D721Med (cell line): ENCODE measurements at places on chromosomes 11 and 22.
A peak's percentile ranks its signal among the peaks of the same experiment; 100 is the strongest.

- DNase-seq = no peak
Observed at GRCh38 chr11:78312712-78313111, 104.9 kb downstream of the GAB2 start.

DNA sequence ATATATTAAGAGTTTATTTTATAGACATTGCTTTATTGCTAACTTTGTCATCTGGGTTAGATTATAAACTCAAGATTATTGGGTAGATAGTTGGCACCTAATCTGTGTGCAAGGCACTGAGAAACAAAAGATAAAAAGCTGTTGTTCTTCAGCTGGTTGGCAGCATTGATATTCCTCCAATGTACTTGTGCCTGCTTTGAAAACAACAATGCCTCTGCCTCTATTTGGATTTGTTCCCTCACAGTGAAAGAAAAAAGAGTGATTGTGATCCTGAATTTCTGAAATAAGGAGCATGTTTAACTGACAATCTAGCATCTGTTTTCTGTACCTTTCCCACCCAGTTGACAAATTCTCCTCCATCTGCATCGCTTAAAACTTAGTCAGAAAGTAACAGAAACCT, 98.3 kb downstream of the TYR start:
- DNase-seq = no peak

- peak; percentile 66 for DNase-seq
Observed at GRCh38 chr22:30386960-30387827, at the start of gene RNF215. RNF215 (minus strand) TSS chr22:30387411; CDS start chr22:30387313, 98 bp downstream.

DNA sequence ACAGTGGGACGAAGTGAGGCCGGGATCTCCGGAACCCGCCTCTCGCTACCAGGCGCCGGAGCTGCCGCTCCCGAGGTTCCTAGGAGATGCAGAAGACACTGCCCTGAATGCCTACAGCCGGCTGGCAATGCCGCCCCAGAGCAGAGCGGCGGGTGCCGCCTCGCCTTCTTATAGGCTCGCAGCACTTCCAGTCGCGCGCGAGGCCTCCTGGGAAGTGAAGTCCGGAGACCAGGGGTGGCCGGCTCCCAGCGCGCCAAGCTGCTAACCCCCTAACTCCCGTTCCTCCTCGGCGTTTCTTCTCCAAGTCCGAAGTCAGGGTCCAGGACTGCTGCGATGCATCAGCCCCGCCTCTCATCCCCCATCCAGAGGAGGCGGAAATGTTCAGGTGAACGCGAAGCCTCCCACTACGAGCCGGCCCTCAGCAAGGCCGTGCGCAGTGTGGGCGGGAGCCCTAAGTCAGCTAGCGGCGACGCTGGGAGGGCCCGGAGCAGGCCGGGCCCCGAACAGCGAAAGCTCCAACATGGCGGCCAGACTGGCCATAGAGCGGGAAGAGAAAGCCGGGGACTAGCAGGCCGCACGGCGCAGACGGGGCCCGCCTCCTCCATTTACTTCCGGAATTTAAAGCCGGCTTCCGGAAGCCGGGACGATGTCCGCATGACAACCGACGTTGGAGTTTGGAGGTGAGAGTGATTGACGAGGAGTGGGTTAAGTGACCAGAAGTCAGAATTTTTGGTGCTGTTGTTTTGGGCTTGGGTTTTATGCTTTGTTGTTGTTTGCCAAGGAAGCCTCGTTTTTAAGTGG, at the start of the genes CYB561A3 and TMEM138:
TSS of gene CYB561A3 (minus strand) at position 142 of the 801 bp plus-strand sequence. CDS start 5,169 bp downstream, outside the sequence.
TSS of gene TMEM138 (plus strand) at position 634 of the 801 bp plus-strand sequence. CDS start 2,017 bp downstream, outside the sequence.
- DNase-seq = peak; percentile 83

- DNase-seq = no peak
Observed at GRCh38 chr22:27499121-27499520, 302.4 kb downstream of the MN1 start.

DNA sequence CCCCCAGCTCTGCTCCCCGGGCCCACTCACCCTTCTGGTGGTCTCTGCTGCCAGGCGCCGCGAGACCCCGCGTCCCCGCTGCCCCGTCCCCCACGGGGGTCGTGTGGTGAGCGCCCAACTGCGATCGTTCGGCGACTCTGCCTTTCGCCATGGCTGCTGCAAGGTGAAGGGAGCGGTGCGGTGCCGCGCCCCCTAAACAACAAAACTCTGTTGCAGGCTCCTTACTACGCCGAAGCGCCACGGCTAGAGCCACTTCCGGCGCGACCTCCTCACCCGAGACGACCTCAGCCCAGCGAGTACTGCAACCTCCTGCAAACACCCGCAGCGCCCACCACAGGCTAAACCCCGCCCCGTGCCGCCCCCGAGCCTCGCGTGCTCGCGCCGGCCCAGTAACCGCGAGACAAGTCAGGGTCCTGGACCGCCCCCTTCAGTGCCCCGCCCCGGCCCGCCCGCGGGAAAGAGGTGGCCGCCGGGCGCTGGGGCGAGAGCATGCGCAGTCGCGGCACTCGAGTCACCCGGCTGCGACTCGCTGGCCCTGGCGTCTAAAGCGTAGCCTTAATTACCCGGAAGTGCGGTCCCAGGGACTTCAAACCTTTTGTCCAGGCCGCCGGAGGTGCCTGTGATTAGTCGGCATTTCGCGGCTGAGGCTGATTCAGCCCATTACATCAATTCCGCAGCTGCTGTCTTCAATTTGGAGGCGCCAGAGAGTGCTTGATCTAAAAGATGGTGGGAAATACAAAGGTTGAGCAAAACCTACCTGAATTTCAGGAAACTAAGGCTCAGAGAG, at the start of gene TMEM41B:
TSS of gene TMEM41B (minus strand) at position 303 of the 787 bp plus-strand sequence. CDS start at position 151, 152 bp downstream.
- DNase-seq = peak; percentile 86

DNA sequence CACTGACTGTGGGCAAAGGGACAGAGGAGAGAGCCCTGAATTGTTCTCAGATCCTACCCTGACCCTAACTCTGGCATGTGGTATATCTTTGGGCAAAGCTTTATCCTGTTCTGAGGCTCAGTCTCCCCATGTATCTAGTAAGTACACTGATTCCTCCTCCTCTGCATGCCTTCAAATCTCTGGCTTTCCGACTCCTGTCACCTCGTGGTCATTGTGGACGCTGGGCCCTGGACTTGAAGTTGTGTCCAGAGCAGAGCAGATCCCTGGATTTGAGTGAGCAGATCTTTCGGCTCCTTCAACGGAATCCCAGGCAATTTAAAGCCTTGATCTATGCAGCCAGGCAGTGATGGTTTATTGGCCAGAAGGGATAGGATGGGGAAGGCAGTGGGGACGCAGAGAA, 3.0 kb downstream of the MOGAT2 start:
- DNase-seq = no peak

DNA sequence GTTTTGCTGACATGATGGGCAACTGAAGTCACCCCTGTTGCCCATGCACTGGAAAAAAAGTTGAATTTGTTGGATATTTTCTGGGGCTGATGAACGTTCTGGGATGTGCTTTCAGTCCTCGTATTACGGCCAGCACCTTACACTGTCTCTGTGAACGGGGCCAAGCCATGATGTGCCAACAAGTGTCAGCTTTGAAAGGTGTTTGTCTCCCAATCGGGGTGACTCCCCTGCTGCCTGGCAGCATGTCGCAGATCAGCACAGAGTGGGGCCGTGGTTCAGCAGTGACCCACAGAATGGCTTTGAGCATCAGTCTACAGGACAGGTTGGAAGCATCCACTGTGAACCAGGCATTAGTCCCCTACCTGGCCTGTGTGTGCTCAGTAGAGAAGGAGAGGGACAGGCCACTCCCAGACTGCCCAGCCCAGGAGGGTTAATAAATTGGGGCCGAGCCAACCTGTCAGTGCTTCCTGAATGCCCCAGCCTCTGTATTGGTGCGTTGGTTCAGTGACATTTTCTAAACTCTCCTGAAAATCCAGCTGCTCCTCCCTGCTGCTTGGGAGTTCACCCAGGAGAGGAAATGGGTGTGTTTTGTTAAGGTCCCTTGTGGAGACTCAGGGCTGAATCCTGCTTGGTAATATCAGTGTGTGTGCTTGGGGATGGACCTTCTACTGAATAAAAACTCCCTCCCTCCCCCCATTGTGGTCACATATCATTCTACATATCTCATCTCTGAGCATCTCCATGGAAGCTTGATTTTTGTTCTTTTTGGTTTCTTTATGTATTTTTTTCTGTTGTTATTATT, 50.7 kb upstream of the TTC12 start:
- no peak for DNase-seq

DNA sequence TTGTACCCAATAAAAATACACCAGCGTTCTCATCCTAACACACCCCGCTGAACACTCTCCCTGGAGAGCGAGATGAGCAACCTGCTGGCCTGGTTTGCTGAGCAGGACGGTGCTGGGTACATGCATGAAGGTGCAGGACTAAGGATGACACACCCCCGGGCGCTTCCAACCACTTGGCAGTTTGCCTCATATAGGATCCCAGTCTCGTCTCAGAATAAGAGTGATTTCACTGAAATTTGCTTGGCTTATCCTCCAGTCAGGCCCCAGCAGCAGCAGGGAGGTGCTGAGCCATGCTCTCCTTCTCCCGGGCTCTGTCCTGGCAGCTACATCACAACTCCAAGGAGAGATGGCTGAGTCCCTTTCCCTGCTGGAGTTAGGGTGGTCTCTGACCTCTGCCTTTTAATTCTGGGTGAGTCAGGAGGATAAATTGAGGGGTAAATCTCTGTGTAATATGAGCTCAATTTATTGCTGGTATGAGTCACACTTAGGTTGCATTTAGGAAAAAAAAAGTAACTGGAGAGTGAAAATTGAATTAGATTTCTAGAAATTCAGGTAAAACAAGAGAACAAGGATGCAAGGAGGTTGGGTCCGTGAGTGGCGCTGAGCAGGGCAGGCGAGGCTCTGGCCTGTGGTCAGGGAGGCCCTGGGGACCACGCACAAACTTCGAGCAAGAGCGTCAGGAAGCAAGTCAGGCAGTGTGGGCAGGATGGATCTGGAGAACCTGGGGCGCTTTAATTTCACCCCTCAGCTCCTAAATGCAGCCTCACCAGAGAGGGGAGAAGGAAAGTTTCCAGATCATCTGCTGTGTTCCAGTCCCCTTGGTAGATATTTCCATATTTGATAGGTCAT, 974.0 kb downstream of the TBC1D22A start:
- no peak for DNase-seq
